ENCODE measurements at places on chromosomes 5 and 9.

- DNase-seq, result no peak
Measured at GRCh38 chr9:20015427-20015931, 226.6 kb upstream of the SLC24A2 start.

DNA sequence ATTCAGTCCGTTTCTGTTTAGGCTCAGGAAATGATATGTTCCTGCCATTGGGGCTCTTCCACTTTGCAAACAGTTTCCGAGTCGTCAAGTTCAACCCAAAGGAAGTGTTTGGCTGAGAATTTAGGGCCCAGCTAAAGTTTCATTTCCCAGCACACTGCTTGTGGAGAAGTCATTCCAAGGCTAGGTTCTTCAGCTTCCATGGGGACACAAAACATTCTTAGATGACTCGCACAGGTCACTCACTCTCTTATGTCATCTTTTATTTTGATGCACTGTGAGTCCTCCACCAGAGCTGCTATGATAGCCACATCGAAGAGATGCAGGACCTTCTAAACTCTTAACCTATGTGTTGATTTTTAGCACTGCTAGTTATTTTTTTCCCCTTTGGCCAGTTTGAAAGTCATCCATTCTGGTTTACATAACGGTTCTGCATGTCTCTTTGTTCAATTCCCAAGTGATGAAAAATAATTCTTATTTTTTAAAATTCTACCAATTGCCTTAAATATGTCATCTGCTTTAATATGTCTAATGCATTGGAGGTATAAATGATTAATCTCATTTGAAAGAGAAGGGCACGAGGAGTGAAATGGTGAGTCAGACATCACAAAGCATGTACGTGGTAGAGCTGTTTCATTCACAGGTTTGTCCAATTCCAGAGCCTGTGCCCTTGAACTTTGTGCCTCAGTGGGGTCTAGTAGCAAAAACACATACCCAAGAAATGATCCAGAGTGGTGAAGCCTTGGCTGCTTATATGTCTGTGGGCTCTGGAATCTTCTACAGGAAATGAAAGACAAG is 84.3 kb downstream of the ZNF462 start:
- no peak for DNase-seq

- no peak for DNase-seq
Measured at GRCh38 chr9:109143881-109144562, 23.0 kb downstream of the FRRS1L start.

DNA sequence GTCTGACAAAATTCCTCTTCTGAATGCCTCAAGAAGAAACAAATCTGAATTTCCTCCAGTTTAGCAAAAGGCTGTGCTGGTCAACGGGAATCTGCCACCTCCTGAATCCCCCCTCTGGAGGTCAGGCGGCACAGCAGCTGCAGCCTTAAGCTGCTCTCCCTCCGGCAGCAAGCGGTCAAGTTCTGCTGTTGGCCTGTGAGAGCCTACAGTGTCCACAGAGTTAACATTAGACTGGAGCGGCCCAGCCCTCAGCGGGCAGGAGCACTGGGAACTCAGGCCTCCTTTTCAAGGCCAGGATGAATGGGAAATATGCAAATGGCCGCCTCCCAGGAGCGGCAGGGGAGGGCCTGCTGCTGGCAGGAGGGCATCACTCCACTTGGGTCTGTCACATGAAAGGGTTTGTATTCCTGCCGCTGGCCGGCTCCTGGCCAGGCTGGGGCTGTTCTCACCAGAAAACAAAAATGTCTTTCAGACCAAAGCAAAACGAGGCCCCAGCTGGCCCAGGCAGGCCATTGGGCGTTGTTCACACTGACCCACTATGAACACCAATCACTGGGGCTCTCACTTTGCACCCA is 8.2 kb downstream of the ACSL6 start:
- no peak for DNase-seq
